ENCODE measurements at places on chromosomes 3 and 15. TPM values are rescaled to one million over a fixed set of nuclear protein-coding genes. Genes with fewer than 3 reads are reported as not detected.

Gene ARHGAP31
- total RNA-seq, result 3.5 TPM

Gene RTP3
- total RNA-seq, result not detected

Gene SOX14
- not detected for total RNA-seq

Gene MELTF
- total RNA-seq, result 5.0 TPM

Gene GOLGA6D
- not detected for total RNA-seq

Gene SH2D7
- total RNA-seq, result not detected
